Stomach (tissue), 19 donors: ENCODE measurements at places on chromosomes 2 and 18. TPM values are rescaled to one million over a fixed set of nuclear protein-coding genes. Genes with fewer than 3 reads are reported as not detected.

DNA sequence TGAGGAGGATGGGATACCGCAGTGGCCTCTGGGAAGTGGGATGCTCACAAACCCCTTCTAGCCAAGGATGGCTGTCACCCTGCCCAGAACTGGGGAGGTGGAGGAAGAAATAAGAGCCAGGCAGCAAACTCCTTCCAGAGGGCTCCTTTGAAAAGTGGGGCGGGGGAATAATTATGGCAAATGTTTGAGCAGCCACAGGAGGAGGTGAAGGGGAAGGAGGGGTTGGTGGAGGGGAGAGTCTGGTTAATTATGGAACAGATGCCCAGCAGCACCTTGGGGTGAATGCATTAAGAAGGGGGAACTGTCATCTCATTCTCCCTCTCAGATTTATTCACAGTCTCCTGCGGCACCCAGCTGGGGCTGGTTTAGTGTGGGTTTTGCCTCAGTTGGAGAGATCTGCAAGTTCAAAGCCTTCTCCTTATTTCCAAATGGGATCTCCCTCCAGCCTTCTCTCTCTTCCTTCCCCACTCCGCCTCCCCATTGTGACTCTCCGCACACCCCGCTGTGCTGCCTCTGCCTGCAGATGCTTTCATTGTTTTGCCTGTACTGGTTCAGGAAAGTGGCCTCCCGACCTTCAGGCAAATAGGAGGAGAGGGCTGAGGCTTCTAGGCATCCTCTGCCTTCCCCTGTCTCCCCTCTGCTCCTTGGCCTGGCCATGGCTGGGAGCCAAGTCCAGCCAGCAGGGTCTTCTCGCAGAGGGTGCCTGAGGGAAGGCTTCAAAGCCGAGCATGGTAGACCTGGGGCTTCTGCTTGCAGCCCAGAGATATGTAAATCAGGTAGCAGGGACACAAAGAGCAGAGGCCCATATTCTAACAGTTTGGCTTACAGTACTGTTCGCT is 457.2 kb upstream of the MEX3C start:
- DNase-seq = no peak

- DNase-seq = no peak
Measured at GRCh38 chr2:120404941-120405758, 59.2 kb downstream of the INHBB start.

DNA sequence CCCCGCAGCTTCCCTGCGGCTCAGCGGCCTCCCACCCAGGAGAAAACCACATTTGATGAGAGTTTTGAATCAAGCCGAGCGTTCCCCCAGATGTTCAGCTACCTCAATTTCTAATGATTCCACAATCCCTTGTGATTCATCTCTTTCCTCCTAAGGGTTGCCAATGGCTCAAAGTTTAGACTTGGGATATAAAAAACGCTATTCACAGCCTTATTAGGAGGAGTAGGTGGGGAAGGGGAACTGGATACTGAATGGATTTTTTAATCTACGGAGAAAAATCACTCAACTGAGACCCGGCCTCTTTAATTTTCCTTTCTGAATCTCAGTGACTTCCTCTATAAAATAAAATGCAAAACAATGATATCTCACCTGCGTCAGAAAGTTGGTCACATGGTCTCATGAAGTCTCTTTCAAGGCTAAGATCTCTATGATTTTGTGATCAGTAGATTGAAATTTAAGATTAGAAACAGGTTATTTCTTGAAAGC is 192.6 kb upstream of the TCF4 start:
- no peak for DNase-seq

GRCh38 chr2:178271629-178272333 is 77.5 kb downstream of the OSBPL6 start:
- DNase-seq = peak; percentile 68

The HOXD8 gene
- 0.58 TPM for total RNA-seq

The SCN9A gene
- 24.3 TPM for total RNA-seq

The FRZB gene
- total RNA-seq = 5.8 TPM

The FAM228B gene
- 37.5 TPM for total RNA-seq
